Stomach (tissue), 19 donors: ENCODE measurements at places on chromosomes 5 and 9. TPM values are rescaled to one million over a fixed set of nuclear protein-coding genes. Genes with fewer than 3 reads are reported as not detected.

The SAXO1 gene
- 0.06 TPM for polyA plus RNA-seq

The IFNK gene
- polyA plus RNA-seq, result not detected

The RGP1 gene
- 3.8 TPM for polyA plus RNA-seq

The INSL6 gene
- polyA plus RNA-seq, result not detected

The SCGB3A1 gene
- not detected for polyA plus RNA-seq

The SCGB3A2 gene
- polyA plus RNA-seq, result not detected

The C9orf153 gene
- not detected for polyA plus RNA-seq

The IFNE gene
- not detected for polyA plus RNA-seq

The HARS2 gene
- 17.9 TPM for polyA plus RNA-seq

The SLIT3 gene
- polyA plus RNA-seq, result 1.7 TPM

The OMD gene
- polyA plus RNA-seq, result 0.56 TPM

The RABL6 gene
- 82.1 TPM for polyA plus RNA-seq

The COL5A1 gene
- polyA plus RNA-seq, result 7.3 TPM

The CTNNAL1 gene
- 33.3 TPM for polyA plus RNA-seq
